ENCODE measurements at places on chromosomes 6 and 20. TPM values are rescaled to one million over a fixed set of nuclear protein-coding genes. Genes with fewer than 3 reads are reported as not detected.

DNA sequence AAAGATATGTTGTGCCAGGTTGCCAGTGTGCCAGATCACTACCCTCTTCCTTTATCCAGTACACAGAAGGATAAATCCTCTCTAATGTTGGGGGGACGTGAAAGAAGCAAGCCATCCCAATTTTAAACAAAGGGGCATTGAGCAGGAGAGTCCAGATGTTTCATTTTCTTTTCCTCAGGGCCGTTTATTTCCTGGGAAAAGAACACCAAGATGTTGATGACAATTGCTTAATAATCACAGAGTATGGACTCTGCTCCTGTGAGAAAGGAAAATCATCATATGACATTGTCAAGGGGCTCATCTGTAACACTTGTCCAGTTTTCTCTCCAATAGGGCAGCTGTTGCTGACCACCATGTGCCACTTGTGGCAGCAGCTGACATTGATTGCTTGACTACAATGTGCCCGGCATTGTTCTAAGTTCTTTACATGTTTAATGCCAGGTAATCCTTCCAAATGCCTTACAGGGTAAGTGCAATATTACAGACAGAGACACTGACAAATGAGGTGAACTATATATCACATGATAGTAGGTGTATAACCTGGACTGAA is 161.4 kb downstream of the CD109 start:
- DNase-seq: no peak
- no peak overlapping the region for H3K27ac ChIP-seq
- no peaks in the 10 kb centered on the region for H3K36me3 ChIP-seq
- H3K4me3 ChIP-seq: no peak overlapping the region
- H3K4me1 ChIP-seq: no peaks in the 10 kb centered on the region

DNA sequence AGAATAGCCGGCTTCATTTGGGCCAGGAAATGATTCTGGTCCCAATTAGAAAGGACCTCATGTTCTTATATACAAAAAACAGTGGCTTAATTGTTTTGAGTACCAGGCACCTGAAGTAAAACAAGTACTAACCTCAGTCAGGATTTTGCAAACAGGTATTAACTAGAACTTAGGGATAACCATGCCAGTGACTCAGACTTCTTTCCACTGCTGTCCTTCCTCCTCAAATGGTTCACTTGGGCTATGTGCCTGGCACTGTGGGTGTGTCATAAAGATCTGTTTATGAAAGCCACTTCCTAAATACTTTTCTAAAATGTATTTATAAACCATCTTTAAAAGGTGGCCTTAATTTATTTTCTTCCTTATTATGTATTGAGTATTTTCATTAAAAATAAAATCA is 10.7 kb downstream of the CLDN20 start:
- peaks cover 33% of the 10 kb centered on the region for H3K4me1 ChIP-seq
- DNase-seq: no peak
- no peaks in the 10 kb centered on the region for H3K36me3 ChIP-seq
- H3K27ac ChIP-seq: no peak overlapping the region
- H3K4me3 ChIP-seq: no peak overlapping the region

DNA sequence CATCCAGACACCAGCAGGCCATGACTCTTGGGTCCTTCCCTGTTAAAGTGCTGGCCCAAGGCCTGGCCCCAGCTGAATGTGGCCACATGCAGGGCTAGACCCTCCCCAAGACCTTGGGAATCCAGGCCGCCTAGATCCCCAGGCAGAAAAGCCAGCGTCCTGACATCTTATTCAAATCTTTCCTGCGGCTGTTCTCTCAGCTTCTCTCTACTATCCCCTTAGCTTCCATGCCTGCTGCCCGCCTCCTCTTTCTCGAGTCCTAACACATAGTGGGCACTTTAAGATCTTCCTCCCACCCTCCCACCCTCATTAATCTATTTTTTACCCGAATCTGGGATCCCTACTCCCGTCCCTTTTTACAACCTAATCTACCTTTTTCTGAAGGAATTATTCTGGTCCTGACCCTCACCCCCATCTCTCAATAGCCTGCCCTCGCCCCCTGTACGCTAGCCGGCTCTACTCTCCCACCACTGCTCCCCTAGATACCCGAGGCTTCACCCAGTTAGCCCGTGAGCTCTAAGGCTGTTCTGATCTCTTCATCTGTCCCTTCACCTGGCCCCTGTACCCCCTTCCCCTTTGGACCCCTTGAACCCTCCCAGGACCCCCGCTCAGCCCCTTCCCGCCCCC is at the start of gene CCHCR1:
CCHCR1 (minus strand) TSS at position 290 of the 627 bp plus-strand sequence; CDS start at position 88, 202 bp downstream.
- DNase-seq: peak; percentile 46
- peaks cover 12% of the 10 kb centered on the region for H3K27me3 ChIP-seq
- peak within 1 kb of the TSS; percentile 87 for H3K4me3 ChIP-seq
- H3K36me3 ChIP-seq: peaks cover 5% of the 10 kb centered on the region
- H3K4me1 ChIP-seq: peaks cover 10% of the 10 kb centered on the region
- H3K27ac ChIP-seq: no peak within 1 kb of the TSS

DNA sequence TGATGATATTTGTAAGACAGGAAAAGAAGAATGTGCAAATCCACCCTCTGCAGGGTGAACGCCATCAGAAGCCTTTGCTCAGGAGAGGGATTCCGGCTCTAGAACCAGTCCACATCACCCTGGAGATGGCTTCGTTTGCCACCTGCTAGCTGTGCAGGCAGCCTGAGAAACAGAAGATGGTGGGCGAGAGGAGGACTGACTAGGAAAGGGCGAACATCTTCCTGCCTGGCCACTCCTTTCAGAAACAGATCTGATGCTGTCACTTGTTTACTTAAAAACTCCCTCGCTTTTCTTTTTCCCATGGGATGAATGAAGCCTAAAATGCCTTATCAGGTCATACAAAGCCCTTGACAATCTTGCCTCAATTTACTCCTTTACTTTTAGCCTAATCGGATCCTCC is 1.2 kb downstream of the PTPRA start:
- H3K27ac ChIP-seq: no peak overlapping the region
- DNase-seq: peak; percentile 20
- peak overlapping the region; percentile 100 for H3K4me3 ChIP-seq
- H3K27me3 ChIP-seq: peaks cover 24% of the 10 kb centered on the region

- H3K27ac ChIP-seq: no peak overlapping the region
- no peaks in the 10 kb centered on the region for H3K36me3 ChIP-seq
Observed at GRCh38 chr20:62482146-62482809, 6.5 kb upstream of the GATA5 start.

DNA sequence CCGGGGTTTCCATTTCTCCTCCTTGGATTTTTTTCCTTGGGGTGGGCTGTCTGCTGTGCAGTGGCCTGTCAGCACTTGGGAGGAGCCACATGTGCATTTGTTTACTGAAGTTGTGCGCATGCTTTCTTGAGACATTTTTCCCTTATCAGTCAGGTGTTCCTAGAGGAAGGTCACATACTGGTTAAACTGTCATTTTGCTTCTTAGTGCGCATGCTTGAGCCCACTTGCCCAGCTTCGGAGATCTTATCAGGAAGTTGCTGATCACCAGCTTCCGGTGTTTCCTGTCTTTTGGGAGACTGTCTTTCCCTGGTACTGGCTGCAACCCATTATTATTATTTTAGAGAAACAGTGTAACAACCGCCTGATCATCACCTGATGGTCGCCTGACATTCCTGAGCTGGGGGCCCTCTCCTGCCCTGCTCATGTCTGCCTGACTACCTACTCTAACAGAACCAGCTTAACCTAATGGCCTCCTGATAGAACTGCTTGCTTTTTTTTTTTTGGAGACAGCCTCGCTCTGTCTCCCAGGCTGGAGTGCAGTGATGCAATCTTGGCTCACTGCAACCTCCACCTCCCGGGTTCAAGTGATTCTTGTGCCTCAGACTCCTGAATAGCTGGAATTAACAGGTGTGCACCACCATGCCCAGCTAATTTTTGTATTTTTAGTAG is 378 bp upstream of the ERVFRD-1 start:
- no peaks in the 10 kb centered on the region for H3K27me3 ChIP-seq
- H3K4me3 ChIP-seq: no peak overlapping the region
- no peaks in the 10 kb centered on the region for H3K4me1 ChIP-seq
- H3K36me3 ChIP-seq: no peaks in the 10 kb centered on the region
- no peak for DNase-seq
- no peak overlapping the region for H3K27ac ChIP-seq

- no peaks in the 10 kb centered on the region for H3K4me1 ChIP-seq
- no peak overlapping the region for H3K4me3 ChIP-seq
- DNase-seq: no peak
- no peaks in the 10 kb centered on the region for H3K36me3 ChIP-seq
Observed at GRCh38 chr6:152391179-152391880, 245.8 kb downstream of the SYNE1 start.

DNA sequence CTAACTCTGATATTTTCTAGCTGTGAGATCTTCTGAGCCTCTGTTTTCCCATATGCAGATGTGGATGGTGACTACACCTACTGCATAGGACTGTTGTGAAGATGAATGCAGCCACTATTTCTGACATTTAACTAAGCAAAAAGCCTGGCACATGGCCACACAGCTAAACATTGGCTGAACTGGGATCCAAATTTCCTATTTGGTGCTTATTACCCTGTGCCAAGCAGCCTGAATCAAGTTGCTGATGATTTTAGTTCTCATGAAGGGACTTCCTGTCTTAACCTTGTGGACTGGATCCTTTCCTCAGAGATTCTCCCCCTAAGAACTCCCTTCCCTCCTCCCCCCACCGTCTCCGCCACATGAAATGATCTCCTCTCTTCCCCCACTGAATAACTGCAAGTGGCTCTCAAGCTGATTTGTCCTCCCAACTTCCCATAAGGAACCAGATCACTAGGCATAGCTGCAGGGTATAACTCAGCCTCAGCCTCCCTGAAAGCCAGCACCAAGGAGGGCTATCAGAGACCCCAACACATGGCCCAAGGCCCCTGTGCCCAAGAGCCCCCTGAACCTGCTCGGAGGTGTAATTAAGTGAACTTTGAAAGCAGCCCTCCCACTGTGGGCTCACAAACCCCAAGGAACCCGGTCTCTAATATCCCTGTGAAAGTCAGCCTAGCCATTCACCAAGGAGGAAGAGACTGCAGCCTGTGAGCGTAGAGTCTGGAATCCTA is 55.7 kb downstream of the MAFB start:
- DNase-seq: no peak
- peaks cover 4% of the 10 kb centered on the region for H3K4me1 ChIP-seq
- H3K36me3 ChIP-seq: no peaks in the 10 kb centered on the region
- no peaks in the 10 kb centered on the region for H3K27me3 ChIP-seq

DNA sequence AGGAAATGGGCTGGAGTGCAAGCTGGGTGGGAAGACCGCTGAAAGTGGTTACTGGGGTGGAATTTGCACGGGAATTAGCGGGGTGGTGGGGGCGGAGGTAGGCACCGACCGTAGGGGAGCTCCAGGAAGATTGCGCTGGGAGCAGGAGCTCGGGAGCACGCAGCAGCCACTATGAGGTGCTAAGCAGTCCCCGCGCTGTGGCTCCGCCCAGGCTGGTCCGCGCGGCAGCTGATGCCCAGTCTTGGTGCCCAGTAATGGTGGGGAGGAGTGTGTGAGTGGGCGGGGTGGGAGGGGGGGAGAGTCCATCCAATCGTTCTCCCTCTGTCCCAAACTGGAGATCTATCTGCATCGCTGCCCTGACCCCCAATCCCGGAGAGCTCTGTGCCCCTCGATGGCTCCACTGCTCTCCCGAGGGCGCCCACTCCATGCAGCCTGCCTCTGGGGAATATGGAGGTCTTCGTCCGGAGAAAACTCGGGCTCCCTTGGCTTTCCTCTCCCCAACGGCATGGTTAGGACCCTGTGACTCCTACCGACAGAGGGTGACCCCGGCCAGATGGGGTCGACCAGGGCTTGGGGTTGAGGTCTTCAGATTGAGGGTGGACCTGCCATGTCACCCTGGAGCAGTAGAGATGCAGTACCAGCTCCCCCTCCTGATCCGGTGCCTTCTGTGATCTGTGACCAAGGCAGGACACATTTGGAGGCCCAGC is 5.3 kb downstream of the TP53TG5 start:
- no peak overlapping the region for H3K27ac ChIP-seq
- H3K4me3 ChIP-seq: no peak overlapping the region
- peak; percentile 51 for DNase-seq
- peaks cover 17% of the 10 kb centered on the region for H3K27me3 ChIP-seq

GRCh38 chr6:10418862-10419748 is 4.2 kb upstream of the TFAP2A start:
- peak; percentile 57 for DNase-seq
- peaks cover 100% of the 10 kb centered on the region for H3K27me3 ChIP-seq
- peaks cover 39% of the 10 kb centered on the region for H3K4me1 ChIP-seq
- H3K4me3 ChIP-seq: peak overlapping the region; percentile 33

DNA sequence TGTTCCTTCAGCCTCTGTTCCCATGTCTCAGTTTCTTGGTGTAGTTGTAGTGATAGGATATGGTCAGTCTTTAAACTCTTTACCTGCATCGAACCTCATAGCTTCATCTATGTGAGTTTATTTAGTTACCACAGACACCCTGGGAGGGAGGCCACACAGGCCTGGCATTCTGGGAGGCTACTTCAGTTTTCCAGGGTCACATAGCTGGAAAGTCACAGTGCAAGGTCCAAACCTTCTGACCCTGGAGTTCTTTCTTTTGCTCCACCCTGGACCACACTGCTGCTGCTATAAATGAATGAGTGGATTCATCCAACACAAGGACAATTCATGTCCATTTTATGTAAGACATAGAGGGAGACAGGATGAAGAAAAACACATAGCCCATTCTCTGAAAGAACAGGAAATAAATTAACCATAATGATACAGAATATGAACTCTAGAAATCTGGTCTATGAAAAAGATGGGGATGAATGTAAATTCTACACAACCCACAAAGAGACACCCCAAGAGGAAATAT is 60.8 kb downstream of the LAMA4 start:
- H3K27ac ChIP-seq: no peak overlapping the region
- no peak for DNase-seq
- peaks cover 19% of the 10 kb centered on the region for H3K4me1 ChIP-seq
- no peaks in the 10 kb centered on the region for H3K27me3 ChIP-seq
- no peak overlapping the region for H3K4me3 ChIP-seq

- no peaks in the 10 kb centered on the region for H3K27me3 ChIP-seq
- H3K4me1 ChIP-seq: no peaks in the 10 kb centered on the region
- DNase-seq: no peak
- H3K36me3 ChIP-seq: no peaks in the 10 kb centered on the region
- no peak overlapping the region for H3K27ac ChIP-seq
Observed at GRCh38 chr6:41713159-41713649, 22.2 kb downstream of the TFEB start.

DNA sequence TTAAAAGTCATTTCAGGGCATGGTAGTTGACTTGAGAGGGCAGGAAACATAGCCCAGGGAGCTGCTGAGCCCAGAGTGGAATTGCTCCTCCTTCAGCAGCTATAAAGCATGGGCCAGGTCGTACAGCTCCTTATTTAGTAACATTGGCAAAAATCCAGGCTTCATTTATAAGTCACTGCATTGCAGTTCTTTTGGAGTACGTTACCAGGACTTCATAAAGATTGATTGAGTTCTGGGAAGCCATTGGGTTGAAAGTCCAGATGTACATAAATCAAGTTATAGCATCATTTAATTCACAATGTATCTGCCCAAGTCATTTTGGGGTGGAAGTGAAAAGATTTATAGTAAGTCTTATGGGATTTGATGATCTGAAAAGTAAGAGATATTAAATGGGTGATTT is 53.0 kb upstream of the ANKEF1 start:
- H3K27ac ChIP-seq: no peak overlapping the region
- no peaks in the 10 kb centered on the region for H3K27me3 ChIP-seq
- DNase-seq: no peak
- no peaks in the 10 kb centered on the region for H3K4me1 ChIP-seq
- no peaks in the 10 kb centered on the region for H3K36me3 ChIP-seq
- no peak overlapping the region for H3K4me3 ChIP-seq

BHLHE23 gene
- total RNA-seq: 0.22 TPM

SLC17A4 gene
- not detected for total RNA-seq

PLTP gene
- 54.4 TPM for total RNA-seq

PRRT1 gene
- not detected for total RNA-seq

GRIK2 gene
- 1.5 TPM for total RNA-seq

PRSS35 gene
- 4.5 TPM for total RNA-seq

CRYBG1 gene
- 0.40 TPM for total RNA-seq

CPNE5 gene
- total RNA-seq: 0.56 TPM

GCLC gene
- total RNA-seq: 26.0 TPM

VIP gene
- not detected for total RNA-seq

GUCA1A gene
- 3.4 TPM for total RNA-seq

NOTCH4 gene
- total RNA-seq: 4.5 TPM
